ENCODE measurements at places on chromosomes 7 and 10.

- no peak for DNase-seq
Observed at GRCh38 chr10:119769886-119770285, 44.0 kb downstream of the INPP5F start.

DNA sequence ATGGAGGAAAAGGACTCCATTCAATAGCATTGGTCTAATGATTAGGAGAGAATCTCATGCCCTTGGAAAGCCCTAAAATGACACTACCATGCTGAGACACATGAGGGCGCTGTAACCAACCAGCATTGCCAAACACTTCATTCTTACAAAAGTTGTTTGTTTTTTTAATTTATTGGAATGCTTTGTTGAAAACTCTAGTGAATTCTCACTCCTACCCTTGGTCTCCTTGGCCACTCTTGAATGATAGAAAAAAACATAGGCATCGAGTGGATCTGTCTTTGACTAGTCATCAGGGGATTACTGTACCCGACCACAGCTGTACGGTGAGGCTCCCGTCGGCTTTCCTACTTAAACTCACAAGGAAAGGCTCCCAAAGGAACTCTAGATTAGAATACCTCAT lies 29.3 kb upstream of the ADD3 start:
- no peak for DNase-seq

GRCh38 chr10:102393411-102394078 lies 2.0 kb upstream of the NFKB2 start:
- no peak for DNase-seq

DNA sequence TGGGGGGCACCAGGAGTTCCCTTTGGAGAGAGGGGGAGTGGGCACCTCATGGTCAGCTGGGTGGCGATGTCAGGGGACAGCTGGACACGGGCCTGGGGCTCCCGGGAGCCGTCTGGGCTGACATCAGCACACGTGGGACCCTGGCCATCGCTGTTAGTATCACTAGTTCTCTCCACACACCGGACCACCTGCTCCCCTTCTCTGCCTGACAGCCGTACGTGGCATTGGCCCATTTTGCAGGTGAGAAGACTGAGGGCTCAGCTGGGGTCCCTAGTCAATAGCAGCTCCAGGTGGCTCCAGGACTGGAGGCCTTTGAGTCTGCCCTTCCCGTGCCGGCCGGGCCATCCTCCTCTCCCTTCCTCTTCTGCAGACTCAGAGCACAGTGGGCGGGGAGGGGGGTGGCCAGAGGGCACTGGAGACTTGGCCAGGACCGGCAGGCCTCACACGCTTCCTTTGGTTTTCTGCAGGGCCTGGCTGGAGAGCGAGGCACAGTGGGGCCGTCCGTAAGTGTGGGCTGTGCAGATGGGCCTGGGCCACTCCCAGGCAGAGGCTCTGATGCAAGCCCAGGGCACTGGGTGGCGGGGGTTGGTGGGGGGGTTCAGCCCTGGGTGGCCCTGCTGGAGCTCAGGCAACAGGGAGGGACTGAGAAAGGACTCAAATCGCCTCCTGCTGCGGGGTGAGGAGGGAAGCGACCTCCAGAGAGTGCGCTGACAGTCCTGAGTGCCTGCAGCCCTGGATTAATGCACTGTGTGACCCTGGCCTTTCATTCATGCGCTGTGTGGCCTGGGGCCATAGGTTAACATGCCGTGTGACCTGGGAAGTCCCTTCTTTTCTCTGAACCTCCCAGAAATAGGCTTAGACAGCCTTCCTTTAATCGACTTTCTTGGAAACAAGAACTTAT lies 78.2 kb downstream of the MYL10 start:
- DNase-seq: no peak

Measured in NCI-H2107 (cell line).